GM12891 (cell line): ENCODE measurements at places on chromosomes 2 and 18.

DNA sequence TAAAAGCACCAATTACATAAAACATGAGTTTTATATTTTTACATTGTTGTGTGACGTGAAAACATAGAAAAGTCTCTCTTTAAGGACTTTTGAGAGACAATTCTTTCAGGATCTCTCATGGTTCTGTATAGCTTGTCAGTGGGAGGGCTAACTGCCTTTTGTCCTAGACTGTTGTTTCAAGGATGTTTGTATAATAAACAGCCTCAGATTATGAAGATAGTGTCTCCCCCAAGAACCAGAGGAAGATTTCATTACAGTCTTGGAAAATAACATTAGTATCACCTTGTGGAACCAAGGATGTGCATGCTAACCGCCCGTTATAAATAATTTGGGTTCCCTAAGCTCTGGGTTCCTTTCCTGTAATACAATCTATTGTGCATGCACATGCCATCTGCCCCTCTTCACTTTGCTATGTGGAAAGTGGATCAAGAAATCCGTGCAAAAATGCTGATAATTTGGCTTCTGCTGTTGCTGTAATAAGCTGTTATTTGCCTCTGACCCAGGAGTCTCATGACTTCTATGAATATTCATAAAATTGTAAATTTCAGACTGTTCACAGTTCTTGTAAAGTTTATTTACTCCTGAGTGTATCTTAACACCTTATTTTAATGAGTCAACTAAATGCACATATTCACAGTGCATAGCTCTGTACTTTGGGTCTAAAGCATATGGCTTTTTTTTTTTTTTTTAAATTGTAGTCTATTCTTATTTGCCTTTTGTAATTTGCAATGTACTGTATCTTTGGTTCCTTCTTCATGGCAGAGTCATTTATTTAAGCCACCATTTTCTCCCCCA is 265.5 kb downstream of the PTH2R start:
- DNase-seq: no peak

- no peak for DNase-seq
Observed at GRCh38 chr2:31922542-31923408, 88.0 kb downstream of the MEMO1 start.

GRCh38 chr2:152594022-152594766 is 123.1 kb downstream of the PRPF40A start:
- DNase-seq: peak; percentile 29

DNA sequence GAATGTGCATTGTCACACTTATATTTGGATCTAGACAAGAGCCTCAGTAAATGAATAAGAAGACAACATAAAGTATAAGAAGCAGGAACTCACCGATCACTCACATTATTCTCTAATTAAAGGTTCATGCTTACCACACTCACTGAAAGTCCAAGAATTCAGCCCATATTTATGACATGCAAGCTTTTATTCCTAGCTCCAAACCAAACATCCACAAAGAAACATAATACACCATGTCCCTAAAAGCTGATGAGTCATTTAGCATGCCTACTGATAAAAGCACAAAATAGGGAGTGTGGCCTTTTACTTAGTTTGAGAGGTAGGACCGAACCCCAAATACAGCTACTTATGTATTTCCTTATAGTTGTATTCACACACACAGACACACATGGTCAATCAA is 1094.6 kb upstream of the CDH2 start:
- no peak for DNase-seq

DNA sequence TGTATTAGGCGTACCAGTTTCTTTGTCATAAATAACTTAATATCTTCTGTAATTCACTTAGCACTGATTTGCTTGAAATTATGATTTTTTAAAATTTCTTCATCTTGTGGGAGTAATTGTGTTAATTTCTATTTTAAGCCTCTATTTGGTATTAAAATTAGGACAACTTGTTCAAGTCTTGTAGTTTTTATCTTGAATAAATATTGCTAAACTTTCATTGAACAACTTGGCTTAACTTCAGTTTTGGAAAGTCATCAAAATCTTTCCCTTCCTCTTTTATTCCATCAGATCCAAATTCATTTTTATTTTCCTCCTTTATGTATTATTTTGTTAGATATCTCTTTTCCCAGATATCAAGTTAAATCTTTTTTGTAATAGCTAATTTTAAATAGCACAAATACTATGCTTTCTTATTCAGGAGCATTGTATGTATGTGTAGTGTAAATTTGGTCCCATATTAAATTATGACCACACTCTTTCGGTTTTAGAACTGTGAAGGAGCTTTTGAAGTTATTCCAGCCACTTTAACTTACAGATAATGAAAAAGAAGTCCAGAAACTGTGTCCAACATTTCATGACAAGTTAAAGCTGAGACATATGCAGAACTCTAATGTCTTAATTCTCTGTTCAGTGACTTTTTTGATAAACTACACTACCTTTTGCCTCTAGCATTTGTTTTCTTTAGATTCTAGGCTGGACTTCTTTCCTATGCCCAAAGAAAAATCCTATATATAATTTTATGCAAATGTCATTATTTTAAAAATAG is 31.7 kb upstream of the NT5C1B start:
- no peak for DNase-seq

DNA sequence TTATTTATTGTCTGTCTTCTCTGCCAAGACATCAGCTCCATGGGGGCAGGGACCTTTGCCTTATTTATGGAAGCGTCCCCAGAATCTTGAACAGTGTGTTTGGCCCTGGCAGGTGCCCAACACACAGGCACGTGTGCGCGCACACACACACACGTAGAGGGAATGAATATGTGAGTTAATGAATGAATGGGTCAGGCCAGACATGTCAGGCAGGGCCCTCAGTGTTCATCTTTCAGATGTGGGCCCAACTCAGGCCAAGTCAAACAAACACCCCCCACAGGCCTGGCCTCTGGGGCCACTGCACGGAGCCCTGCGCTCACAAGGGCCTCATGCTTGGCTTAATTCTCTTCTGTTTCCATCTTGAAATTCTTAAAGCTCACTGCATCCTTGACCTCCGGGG is 54.1 kb downstream of the DYSF start:
- DNase-seq: no peak

GRCh38 chr2:153386481-153386897 is 92.1 kb downstream of the RPRM start:
- no peak for DNase-seq

GRCh38 chr2:151570191-151570590 is 160.5 kb downstream of the RIF1 start:
- DNase-seq: no peak

DNA sequence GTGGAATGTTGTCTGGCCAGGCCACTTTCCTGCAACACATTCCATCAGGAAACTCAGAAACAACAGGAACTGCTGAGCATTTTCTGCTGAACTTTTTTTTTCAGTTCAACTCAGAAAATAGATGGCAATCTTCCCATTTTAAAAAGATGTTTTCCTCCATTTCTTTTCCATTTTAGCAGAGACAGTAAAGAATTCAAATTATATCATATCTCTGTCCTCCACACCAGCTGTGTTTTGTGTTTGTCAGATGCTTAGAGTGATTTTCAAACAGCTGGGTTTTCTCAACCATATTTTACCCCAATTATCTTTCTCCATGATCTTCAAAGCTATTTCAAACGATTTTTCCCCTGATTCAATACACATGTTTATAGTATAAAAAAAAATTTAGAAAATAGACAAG is 713.4 kb downstream of the LRRTM4 start:
- DNase-seq: no peak

DNA sequence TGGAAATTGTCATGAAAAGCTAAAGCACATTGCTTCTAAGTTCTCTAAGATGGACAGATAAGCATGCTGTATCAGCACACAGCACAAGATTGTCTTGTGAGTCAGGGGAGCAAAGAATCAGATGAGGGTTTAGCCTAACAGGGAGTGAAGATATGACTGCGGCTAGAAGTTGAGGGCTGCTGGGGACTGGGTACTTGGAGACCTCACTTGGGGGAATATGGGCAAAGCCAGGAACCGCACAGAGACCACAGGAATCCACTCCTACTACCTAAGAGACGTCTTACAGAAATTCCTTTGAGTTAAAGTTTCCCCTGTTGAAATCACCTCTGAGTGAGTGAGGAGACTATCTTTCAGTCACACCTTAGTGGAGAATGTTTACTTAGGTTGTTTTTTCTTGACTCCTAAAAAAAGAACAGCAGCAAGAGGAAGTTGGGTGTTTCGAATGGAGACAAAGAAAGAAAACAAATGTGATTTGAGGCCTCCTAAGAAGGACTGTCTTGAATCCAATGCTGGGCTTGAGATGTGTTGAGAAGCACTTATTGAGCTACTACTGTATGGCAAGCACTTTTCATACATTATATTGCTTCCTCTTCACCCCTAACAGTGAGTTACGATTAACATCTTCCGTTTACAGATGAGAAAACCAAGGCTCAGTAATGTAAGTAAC is 100.7 kb downstream of the ANKRD44 start:
- no peak for DNase-seq

DNA sequence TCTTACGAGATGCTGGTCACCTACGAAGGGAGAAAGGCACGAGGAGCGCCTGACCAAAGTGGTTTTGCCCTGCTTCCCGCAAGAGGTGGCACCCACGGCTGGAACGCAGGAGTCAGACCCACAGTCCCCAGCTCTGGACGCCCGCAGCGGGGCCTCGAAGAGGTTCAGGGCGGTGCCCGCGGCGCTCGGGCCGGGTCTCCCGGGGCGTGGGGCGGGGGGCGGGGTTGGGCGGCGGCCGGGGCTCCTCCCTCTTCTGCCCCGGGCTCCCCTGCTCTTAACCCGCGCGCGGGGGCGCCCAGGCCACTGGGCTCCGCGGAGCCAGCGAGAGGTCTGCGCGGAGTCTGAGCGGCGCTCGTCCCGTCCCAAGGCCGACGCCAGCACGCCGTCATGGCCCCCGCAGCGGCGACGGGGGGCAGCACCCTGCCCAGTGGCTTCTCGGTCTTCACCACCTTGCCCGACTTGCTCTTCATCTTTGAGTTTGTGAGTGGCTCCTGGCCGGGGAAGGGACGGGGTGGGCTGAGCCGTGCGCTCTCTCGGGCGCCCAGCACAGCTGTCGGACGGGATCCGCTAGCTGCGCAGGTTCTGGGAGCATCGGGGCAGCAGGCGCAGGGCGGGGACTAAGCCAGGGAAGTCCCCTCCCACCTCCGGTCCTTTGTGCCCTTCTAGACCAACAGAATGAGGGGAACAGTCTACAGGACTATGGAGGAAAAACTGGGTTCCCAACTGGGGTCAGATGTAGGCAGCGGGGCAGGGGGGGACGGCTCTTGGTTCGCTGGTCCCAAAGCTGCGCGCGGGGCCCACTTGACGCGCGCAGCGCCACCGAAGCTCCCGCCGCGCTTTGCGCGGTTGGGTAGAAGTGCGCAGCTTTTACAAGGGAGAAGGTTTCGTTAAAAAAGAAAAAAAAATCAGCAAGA is at the start of gene MAL:
MAL (plus strand) TSS at position 303 of the 914 bp plus-strand sequence; CDS start at position 388, 85 bp downstream.
- no peak for DNase-seq

DNA sequence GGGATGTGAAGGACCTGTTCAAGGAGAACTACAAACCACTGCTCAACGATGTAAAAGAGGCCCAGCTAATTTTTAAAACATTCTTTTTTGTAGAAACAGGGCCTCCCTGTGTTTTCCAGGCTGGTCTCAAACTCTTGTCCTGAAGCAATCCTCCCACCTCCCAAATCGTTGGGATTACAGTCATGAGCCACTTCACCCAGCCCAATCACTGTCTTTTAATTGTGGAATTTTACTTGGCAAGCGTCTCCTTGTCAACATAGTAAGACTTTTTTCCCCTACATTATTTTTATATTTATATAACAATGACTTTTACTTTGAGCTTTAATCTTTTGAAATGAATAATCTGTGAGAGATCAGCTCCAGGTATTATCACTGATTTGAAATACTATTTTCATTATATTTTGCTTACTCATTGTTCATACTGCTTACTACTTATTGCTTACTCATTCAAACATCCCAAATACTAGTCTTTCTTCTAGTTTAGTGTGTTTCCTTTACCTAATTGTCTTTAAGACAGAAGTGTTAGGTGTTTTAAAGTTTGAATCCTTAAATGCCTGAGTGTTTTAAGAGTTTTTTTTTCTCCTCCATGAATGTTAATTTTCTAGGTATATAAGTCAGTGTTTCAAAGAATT is 48.9 kb downstream of the PTPN4 start:
- DNase-seq: no peak
